D341Med (cell line): ENCODE measurements at places on chromosomes 16 and 17.

DNA sequence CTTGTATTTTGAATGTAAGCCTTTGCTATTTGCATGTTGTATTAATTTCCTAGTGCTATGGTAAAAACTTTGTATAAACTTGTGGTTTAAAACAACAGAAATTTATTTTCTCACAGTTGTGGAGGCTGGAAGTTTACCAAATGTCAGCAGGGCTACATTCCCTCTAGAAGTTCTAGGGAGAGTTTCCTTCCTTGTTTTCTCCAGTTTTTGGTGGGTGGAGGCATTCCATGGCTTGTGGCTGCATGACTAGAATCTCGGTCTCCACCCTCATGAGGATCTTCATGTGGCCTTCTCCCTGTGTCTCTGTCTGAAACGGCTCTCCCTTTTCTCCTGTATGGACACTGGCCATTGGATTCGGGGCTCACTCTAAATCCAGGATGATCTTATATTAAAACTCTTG is 482.2 kb upstream of the GOT2 start:
- no peak for DNase-seq

GRCh38 chr17:29291163-29291752 is 2.7 kb downstream of the NUFIP2 start:
- DNase-seq, result peak; percentile 52

GRCh38 chr16:84955427-84955826 is 55.9 kb downstream of the ZDHHC7 start:
- DNase-seq, result no peak

- no peak for DNase-seq
These were observed 3.6 kb upstream of the ZMYND15 start for GRCh38 chr17:4735876-4736651.

- DNase-seq, result no peak
These were observed 46.4 kb upstream of the PIK3R6 start for GRCh38 chr17:8913879-8914278.

- peak; percentile 91 for DNase-seq
These were observed 12.6 kb upstream of the TCF25 start for GRCh38 chr16:89860747-89861304.

- no peak for DNase-seq
These were observed 21.5 kb downstream of the DCAF7 start for GRCh38 chr17:63571632-63572310.

DNA sequence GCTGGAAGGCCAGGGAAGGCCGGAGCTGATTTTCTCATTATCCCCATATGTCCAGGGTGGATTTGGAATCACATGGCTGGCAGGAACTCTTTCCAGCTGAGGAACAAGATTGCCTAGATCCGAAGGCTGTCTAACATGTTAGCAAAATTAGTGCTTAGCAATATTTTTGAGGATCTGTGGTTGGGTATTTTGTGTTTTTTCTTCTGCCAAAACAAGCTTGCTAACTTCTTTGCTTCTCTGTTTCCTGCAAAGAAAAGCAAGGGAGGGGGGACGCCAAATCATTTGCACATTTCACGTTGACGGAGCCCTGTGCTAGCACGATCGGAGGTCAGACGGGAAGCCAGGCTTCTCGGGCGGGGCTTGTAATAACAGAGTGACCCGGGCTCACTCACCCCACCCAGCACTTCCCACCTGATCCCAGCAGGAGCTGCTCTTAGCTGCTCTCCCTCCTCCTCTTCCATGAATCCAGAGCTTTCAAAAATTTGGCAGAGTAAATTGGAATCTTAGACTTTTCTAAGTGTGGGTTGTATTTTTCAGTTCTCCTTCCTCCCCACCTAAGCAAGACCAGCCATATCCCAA is 33.3 kb upstream of the FOXF1 start:
- DNase-seq, result no peak

DNA sequence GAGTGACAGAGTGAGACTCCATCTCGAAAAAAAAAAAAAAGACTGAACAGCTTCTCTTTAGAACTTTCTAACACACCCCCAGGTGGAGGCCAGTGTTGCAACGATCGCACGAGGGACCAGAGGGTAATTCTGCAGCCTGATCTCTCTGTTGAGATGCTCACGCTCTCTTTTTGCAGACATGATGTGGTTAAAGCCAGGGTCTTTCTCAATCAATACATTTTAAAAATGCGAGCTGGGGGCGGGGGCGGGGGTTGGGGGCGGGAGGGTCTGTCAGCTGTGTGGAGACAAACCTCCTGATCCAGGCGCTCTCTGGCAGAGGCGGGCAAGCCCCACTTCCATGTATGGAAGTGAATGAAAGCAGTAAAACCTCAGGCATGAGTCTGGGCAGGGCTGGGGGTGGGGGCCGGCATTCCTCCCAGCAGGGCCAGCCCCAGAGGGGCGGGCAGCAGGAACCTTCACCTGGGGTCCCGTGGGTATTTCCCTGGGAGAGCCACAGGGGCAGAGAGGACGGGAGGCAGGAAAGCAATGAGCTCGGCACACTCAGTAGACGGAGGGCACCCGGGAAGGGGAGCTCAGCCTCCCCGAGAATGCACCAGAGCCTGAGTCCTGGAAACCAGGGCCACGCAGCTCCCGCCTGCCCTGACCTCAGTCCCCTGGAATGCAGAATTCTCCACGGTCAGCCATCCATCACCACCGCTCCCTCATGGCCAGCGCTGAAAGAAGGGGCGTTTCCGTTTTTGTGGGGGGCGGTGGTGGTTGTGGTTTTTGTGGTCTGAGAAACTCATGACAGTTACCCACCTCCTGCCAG is 28.0 kb downstream of the NXN start:
- DNase-seq, result no peak

DNA sequence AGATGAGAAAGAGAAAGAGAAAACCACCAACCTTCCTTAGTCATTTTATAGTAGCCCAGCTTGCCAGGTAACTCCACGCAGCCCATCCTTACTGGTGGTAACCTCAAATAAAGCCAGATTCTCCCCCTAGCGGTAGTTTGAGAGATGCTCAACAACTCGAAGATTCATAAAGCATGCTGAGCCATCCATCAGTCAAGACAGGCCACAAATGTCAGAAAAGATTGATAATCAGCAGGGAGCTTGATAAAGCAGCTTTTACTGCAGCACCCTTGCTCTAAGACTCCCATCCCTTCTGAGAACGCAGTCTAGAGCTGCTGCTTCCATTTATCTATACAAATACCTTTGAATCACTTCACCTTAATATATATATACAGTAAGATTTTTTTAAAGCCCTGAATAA is 451.5 kb upstream of the HSBP1 start:
- peak; percentile 45 for DNase-seq

DNA sequence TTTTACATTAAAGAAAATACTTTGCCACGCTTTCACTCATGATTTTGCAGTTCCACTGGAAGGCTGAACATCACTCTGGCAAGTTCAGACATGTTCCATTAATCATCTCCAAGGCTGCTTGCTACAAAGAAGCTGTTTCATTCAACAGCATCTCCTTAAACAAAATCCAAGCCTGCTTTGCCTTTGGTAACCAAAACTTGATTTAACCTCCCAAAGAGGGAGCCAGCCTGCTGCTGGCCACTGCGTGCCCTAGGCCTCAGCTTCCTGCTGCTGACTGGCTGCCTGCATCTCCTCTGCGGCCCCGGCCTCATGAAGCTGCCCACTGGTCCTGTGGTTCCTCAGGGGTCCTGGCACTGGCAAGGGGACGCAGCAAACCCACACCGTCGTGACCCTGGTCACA is 31.8 kb downstream of the ANKRD11 start:
- DNase-seq, result no peak

- DNase-seq, result peak; percentile 49
These were observed 7.8 kb upstream of the RNASEK start for GRCh38 chr17:7004398-7005253.

DNA sequence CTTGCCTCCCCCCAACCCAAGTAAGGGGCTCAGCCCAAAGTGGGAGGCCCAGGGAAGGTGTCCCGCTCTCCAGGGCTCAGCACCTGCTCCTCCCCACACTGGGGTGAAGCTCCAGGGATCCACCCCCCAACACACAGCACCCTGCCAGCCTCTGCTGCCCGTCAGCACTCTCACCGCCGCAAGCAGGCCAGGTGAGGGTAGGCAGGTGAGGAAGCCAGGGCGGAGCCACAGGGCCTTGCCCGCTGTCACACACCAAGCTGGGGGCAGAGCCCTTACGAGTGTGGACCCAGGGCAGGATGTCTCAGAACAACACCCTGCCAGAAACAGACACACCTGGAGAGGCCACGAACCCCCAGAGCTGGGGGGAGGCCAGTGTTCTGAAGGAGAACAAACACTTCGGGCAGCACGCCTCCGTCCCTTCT is 19.5 kb downstream of the PLLP start:
- no peak for DNase-seq

GRCh38 chr17:80624864-80625263 is 80.2 kb downstream of the RPTOR start:
- DNase-seq, result no peak

GRCh38 chr17:4064366-4064765 is 78.5 kb downstream of the ZZEF1 start:
- DNase-seq, result peak; percentile 21

DNA sequence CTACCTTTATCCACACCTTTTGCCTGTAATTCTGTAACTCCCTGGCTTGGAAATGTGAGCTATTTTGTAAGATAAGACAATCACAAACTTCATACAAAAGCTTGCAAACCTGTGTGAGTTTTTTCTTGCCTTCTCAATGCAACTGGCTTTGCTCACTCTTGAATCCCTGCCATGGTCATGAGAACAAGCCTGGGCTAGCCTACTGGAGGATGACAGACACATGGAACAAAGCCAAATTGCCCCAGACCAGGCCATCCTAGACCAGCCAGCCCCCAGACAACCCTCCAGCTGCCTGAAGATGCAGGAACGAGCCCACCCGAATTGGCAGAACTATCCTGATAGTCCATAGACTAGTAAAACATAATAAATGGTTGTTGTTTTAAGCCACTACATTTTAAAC is 466.6 kb upstream of the ERCC4 start:
- no peak for DNase-seq

GRCh38 chr17:3667366-3668278 is 756 bp downstream of the TAX1BP3 start:
- peak; percentile 69 for DNase-seq

DNA sequence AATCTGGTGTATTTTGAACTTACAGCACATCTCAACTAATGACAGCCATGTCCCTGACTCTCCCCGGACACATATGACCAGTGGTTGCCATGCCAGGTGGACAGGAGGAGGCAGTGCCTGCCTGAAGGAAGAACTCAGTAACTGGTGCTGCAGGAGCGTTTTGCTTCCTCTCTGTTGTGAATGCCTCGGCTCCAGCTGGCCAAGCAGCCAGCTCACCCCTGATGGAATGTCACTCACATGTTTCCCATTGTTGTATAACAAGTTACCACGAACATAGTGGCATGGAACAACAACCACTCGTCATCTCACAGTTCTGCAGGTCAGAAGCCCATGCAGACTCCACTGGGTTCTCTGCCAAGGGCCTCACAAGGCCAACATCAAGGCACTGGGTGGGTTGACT is 20.1 kb upstream of the IRF8 start:
- no peak for DNase-seq

- DNase-seq, result no peak
These were observed 268.3 kb downstream of the KCNJ2 start for GRCh38 chr17:70437656-70438055.

DNA sequence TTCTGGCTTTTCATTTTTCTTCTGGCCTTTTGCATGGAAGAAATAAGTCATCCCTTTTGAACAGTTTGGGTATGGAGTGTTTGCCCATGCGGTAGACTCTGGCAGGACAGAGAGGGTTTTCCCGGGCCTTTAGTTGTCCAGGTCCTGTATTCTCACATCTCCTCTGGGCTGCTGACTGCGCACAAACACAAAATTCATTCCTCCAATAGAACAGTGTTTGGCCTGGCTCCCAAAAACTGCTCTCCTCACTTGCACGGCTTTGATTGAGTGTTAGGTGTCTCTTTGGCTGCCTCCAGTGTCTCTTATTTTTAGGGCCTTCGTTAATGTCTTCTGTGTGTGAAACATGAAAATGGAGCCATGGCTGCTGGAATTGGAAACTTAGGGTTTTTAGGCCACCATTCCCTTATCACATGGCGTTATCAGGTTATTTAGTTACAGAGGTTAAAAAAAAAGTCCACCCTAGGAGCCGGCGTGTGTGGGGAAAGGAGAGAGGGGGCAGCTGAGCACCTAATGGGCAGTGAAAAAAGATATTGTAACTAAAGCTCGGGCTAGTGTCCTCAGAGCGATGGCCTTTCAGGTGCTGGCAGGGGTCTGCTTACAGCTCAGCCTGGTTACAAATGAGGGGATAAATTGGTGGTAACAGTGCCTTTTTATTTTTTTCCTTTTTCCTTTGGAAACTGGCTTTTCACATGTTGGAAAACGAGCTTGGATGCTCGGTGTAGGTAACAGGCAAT is 47.3 kb downstream of the PRKCA start:
- DNase-seq, result no peak

GRCh38 chr16:9134306-9134705 is 42.9 kb downstream of the HAPSTR1 start:
- DNase-seq, result no peak

DNA sequence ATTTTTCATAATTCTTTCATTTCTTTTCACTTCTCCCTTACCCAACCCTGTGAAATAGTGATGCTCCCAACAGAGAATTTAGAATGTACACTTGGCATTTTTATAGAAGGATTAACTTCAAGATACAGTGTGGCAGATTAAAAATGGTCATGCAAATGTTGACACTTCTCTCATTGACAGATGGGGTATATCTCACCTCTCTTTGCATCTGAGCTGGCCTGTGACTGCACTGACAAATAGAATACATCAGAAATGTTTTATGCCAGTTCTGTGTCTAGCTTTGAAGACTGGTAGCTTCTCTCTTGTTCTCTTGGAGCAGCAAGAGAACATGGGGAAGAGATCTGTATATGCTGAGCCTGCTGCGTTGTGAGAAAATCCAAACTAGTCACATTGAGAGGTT is 949.6 kb downstream of the CDH11 start:
- no peak for DNase-seq

GRCh38 chr16:8496364-8496763 is 93.9 kb downstream of the TMEM114 start:
- DNase-seq, result no peak

- peak; percentile 11 for DNase-seq
These were observed 715.1 kb downstream of the CDH11 start for GRCh38 chr16:64406770-64407181.

DNA sequence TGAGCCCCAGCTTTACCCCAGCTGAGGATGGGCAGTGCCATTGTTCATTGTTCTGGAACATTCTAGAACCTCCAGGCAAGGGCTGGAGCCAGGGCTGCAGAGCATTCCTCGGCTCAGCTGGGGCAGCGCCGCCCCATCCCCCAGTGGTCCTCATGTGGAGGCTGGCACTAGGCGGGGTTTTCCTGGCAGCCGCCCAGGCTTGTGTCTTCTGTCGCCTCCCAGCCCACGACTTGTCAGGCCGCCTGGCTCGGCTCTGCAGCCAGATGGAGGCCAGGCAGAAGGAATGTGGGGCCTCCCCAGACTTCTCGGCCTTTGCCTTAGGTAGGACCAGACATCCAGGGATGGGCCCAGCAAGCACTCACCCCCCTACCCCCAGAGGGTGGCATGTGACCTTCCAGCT is at the start of gene TMEM95:
TSS of gene TMEM95 (plus strand) at position 104 of the 400 bp plus-strand sequence. CDS start at position 153, 49 bp downstream.
- no peak for DNase-seq

GRCh38 chr16:17230932-17231581 is 239.7 kb downstream of the XYLT1 start:
- no peak for DNase-seq
